ENCODE measurements at places on chromosomes 5 and 9. TPM values are rescaled to one million over a fixed set of nuclear protein-coding genes. Genes with fewer than 3 reads are reported as not detected.

The FYB1 gene
- 1.7 TPM for total RNA-seq

The WNT8A gene
- total RNA-seq, result not detected

The ADAMTS6 gene
- total RNA-seq, result 29.9 TPM

The SLC9A3 gene
- 0.83 TPM for total RNA-seq

The SLIT3 gene
- 4.3 TPM for total RNA-seq

The GTF3C4 gene
- total RNA-seq, result 14.6 TPM

The HTR4 gene
- total RNA-seq, result not detected

DNA sequence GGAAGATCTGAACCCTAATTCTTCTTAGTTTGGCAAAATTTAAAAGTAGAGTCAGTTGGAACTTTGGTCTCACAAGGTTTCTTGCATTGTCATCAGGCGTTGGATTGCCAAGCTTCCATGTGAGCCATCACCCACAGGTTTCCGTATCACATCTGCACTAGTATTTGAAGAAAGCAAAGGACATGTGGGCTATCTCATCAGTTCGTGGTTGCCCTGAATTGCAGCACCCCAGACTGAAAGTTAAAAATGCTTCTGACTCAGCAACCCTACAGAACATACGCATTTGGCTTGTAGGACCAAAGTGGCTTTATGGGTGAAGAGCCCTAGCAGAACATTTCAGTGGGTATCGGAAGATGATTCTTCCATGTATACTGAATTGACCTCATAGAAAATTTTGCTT is 358.0 kb downstream of the ENC1 start:
- no peak for DNase-seq

DNA sequence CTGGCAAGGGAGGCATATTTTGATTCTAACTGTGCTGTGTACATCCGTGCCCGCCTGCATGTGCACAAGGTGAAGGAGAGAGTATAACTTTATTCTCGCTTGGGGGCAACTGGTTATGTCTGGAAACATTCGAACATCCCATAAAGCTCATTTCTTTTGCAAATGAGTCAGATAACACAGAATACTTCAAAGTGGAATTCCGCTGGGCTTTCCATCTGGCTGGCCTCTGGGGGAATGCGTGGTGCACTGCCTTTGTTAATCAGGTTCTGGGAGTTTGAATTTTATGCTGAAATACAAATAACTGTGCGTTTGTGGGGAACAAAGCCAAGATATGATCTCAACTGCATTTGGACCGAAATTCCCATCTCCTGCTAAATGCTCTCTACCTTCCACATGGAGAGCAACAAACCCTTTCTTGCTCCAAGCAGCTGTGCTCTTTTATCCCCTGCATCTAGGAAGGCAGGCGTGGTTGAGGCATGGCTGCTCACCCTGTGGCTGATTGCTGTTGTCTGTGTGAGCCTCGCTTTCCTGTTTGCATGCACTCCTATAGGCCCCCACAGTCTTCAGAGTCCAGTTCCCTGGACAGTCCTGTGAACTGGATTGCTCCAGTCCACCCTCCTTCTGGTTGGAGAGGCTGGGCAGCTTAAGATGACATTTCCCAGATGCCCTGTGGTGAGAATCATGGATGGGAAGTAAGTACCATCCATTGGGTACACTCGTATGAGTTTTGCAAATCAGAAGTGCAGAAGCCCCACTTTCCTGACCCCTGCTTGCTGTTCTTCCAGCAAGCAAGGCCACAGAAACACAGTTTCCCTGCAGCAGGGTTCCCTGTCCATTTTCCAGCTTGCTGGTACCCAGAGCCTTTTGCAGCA is 82.9 kb upstream of the ALDH1B1 start:
- peak; percentile 16 for DNase-seq

DNA sequence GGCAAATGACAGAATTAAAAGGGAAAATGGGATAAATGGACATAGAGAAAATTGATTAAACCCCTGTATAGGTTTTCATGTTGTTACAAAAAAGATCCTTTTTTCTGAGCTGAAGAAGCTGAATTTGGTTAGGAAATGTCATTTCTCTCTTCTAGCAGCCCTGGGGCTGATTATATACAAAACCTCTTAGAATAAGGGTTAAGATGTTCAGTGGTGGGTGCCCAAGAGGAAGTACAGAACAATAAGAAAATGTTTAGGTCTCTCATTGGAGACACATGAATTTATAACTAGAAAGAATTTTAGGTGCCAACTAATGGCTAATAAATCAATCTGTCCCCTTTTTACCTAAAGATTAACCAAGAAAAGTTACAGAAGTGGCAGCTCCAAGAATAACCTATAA is 14.2 kb downstream of the ABHD17B start:
- DNase-seq, result no peak

GRCh38 chr9:68536876-68537615 is 3.6 kb downstream of the TMEM252 start:
- DNase-seq, result no peak

DNA sequence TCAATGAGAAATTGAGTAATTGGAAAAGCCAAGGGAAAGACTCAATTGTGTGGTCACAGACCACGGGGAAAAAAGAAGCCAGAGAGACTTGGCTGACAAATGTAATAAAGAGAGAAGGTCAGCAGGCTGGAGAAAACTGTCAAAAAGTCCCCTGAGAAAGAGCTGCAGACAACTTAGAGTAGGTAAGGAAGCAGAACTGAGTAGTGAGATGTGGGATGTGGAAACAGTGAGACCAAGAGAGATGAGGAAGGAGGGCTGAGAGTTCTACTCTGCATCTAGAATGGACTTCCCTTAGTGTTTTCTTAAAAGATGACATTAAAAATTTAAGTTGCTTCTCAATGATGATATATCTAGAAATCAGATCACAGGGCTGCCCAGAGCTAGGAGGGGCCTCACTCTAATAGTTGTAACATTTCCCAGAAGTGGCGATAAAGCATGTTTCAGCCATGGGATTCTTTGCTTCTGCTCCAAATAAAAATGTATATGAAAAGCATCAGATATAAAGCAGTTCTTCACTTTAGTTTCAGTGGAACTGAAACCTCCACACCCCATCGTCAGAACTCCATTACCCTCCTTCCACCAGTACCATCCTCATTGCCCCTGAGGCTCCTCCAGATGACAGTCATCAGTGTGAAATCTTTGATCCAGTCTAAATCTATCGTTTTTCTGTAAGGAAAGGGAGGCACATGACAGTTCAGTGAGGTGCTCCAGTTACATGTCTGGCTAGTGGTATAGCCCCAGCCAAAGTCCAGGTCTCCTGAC is 80.6 kb downstream of the SPEF2 start:
- DNase-seq, result no peak

Measured in HFFc6 (cell line).